Right atrium auricular region (tissue), 2 donors: ENCODE measurements at places on chromosomes 3 and 15. TPM values are rescaled to one million over a fixed set of nuclear protein-coding genes. Genes with fewer than 3 reads are reported as not detected.

Gene AMT
- 6.6 TPM for total RNA-seq

- no peak for DNase-seq
Observed at GRCh38 chr3:29582273-29582672, 301.4 kb downstream of the RBMS3 start.

DNA sequence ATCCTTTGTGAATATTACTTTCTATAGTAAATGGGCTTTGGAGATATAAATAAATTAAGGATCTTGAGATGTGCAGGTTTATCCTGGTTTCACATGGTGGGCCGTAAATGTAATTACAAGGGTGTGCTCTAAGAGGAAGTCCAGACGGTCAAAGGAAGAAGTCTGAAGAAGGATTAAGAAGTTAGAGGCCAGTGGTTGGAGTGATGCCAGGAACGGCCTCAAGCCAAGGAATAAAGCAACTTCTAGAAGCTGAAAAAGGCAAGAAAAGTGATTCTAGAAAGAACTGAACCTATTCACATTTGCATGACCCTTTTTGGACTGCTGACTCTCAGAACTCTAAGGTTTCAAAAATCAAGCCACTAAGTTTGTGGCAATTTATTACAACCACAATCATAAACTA is 981.3 kb upstream of the ALCAM start:
- DNase-seq: no peak

GRCh38 chr3:124652009-124652408 is 78.2 kb upstream of the UMPS start:
- no peak for DNase-seq

Gene BFSP2
- not detected for total RNA-seq

Gene IMPG2
- 0.43 TPM for total RNA-seq

DNA sequence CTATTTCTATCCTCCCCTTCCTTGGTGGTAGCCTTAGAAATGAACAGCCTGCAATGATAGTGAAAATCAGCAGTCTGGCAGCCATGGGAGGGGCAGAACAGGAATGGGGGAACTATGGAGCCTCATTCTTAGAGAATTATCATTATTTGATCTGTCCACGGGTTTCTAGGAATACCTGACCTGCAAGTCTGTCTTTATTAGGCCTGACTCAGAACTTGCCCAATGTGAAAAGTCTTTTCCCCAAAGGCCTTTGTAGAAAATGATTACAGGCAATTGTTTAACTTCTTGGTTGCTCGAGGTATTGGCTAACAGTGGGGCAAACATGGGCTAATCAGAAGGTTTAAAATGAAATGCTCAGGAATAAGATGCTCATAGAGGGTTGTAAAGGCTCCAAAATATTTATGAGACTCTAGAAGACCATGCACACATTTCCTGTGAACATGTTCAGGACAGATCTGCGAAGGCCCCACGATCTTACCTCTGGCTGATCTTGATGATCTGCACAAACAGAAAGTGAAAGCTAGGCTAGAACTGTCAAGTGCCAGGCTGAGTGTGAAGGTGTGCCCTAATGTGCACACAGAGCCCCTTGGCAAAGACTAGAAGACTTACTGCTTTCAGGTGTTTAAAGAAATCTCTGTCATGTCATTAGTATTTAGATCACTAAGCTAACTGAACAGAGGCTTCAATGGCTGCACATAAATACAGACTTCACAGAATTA is 39.6 kb upstream of the LAMP3 start:
- no peak for DNase-seq

Gene HTR3E
- total RNA-seq: not detected

DNA sequence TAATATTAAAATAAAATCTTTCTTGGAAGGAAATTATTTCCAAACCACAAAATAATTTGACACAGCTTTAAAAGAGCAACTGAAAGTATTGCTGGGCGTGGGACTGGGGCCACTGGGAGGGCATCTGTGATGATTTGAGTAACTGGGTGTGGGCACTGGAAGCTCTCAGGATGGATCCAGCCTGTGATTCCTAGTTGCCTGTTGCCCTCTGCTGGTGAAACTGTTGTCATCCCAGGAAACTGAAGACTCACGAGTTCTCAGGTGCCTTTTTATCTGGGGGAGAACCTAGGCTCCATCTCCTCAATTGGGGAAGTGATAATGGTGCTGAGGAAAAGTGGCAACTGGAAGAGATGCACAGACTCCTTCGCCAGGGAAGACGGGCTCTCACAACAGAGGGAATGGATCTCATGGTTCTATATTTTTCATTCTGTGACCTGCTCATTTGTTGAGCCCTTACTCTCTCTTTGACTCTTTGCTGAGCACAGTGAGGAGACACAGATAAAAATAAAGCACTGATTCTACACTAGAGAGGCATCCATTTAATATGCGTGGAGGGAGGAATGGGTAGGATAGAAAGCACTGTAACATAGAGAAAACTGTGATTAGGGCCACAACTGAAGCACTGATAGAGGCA is 61.6 kb downstream of the TPRG1 start:
- peak; percentile 74 for DNase-seq

DNA sequence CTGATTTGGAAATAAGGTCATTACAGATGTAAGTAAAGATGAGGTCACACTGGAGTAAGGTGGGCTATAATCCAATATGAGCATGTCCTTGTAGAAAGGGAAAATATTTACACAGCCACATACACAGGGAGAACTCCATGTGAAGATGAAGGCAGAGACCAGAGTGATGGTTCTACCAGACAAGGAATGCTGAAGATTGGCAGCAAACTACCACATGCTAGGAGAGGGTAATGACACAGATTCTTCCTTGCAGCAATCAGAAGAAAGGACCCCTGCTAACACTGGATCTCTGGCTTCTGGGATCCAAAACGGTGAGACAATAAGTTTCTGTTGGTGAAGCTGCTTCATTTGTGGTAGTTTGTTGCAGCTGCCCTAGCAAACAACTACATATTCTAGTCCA is 56.0 kb upstream of the SPTSSB start:
- no peak for DNase-seq

GRCh38 chr3:120526011-120526870 is 69.9 kb upstream of the NDUFB4 start:
- no peak for DNase-seq

Gene CCDC33
- total RNA-seq: not detected

GRCh38 chr3:65778968-65779367 is 259.8 kb downstream of the MAGI1 start:
- DNase-seq: no peak

Gene FSIP1
- not detected for total RNA-seq

GRCh38 chr3:116299646-116300081 is 145.6 kb downstream of the LSAMP start:
- no peak for DNase-seq

DNA sequence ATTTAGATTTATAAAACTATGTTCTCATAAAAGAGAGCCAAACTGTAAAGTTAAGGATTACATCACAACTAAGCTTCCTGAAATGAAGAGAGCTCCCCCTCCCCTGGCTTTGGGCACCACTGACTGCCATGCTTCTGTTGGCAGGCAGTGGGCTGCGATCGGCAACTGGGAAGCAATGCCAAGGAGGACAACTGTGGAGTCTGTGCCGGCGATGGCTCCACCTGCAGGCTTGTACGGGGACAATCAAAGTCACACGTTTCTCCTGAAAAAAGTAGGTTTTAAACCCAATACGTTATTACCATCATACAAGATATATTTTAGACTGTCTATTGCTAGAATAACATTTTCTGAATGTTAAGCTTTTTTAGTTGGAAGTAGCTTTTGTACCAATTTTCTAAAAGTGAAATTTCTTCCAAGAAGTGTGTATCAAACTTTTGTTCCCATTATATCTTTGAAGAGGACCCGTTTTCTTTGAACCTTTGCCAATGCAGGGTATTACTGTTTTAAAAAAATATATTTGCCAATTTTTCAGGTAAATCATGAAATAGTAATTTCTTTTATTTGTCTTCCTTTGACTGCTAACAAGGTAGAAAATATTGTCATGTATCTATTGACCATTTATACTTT is 184.1 kb downstream of the ADAMTSL3 start:
- DNase-seq: no peak

GRCh38 chr3:117726776-117727175 is 1017.2 kb downstream of the TUSC7 start:
- DNase-seq: no peak

DNA sequence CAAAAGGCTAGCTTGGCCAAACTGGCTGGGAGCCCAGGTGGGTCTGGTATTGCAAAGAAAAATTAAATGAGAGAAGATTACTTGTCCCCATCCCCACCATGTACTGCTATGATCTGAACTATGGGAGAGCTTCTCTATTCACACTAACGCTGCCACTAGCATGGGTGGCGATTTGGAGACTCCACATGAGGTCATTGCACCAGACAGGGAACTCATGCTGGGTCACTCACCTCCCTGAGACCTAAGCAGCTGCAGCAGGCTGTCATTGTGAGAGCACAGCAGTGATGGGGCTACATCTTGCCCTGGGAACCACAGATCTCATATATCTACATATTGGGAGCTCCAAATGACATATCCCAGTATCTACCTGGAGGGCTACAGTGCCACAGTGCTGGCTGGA is 36.3 kb upstream of the NECTIN3 start:
- no peak for DNase-seq

Gene PAQR5
- 0.74 TPM for total RNA-seq

Gene MESP2
- total RNA-seq: not detected

Gene NME9
- not detected for total RNA-seq

DNA sequence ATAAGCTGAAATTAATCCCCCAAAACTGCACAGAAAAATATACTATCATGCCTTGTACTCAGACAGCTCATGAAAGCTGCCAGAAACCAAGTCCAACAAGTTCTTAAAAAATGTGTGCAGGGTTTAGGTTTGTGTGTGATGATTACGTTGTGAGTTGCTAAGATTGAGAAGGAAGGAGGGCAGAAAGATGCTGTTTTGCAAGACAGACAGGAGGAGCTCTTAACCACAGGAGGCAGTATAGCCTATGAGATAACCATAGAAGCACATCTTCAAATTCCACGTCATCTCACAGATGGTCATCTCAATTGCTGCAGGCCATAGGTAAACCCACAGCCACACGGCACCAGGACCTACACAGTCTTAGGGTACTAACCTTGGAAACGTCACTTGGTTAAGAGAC is 191.9 kb downstream of the STT3B start:
- DNase-seq: no peak

- DNase-seq: no peak
Observed at GRCh38 chr3:184781801-184782200, 30.2 kb upstream of the VPS8 start.

GRCh38 chr3:119902061-119902460 is 120.2 kb downstream of the NR1I2 start:
- DNase-seq: no peak

DNA sequence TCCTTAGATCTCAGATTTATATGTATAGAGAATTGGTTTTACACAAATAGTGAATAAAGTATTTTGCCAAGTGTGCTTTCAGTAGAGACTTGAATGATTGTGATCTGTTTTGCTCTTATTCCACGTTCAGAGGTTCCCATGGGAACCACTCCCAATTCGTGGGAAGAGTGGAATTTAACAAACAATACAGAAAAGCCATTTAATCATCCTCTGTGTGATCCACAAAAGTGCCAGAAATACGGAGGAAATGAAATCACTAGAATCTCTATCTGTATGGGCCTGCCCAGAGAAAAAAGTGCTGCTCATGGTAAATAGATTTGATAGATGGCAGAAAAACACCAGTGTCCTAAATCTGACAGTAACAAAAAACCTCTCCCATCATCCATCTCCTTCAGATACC is 56.0 kb downstream of the CNTN4 start:
- no peak for DNase-seq

- no peak for DNase-seq
Observed at GRCh38 chr3:98359250-98359649, 5.6 kb downstream of the OR5K4 start.

- DNase-seq: no peak
Observed at GRCh38 chr15:22253676-22254408, 173.5 kb downstream of the OR4M2 start.

Gene NDN
- total RNA-seq: 72.2 TPM

Gene NANOGP8
- total RNA-seq: not detected

DNA sequence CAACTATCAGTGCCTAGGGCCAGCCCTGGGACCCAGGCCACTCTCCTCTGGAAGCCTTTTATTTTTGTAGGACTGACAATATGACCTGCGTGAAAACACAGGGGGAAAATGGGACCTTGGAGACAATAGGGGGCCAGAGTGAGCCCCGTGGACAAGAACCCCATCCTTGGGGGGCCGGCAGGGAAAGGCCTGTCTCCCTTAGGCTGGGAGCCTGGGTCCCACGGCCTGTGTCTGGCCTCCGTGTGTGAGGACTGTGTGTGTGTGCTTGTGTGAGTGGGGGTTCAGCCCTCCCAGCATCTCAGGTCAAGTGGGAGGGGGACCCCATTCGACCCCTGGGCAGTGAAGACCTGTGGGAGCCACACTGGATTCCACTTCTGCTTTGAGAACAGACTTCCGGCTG is 53.3 kb downstream of the EXOG start:
- DNase-seq: peak; percentile 55

Gene CPEB1
- 3.3 TPM for total RNA-seq

DNA sequence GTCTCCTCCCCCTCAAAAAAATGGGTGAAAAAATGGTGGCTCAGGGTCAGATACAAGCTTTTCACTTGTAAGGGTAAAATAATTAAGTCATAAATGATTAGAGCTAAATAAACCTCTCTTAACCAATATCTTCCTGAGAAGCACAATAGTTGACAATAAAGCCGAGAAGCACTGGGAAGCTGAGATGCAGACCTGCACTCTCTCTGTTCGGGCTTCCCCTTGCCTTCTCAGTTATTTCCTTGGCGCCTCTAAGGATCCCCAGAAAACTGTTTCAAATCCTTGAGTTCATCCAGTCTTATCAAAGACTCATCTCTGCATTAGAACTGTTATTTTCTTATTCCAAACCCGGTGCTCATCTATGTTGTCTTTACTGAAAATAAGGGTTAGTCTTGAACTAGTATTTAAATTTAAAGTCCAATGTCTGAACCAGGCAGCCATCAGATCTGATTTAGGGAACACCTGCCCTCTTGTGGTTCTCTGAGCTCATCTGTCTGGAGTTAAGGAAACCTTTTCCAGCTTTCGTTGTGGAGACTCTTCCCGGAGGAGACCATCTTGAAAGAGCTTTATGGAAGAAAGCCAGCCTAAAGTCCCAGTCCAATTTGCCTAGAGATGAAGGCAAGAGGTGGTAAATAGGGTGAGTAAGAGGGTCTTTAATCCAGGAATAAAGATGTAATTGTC is 256.4 kb upstream of the MCTP2 start:
- no peak for DNase-seq

DNA sequence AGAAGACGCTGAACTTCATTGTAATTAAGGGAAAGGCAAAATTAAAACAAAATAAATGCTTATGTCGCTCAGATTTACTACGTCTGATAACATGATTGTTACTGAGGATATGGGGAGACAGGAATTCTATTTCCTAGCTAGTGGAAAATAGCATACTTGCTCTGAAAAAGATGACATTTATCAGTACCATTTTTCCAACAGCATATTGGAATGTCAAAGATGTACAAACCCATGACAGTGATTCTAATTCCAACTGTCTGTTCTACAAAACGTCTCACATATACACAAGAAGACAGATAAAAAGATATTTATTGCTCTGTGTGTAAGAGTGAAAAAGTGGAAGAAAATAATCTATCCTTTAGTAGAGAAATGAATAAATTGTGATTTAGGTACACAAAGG is 93.9 kb upstream of the ABHD17C start:
- DNase-seq: no peak

GRCh38 chr3:42122261-42123011 is 31.3 kb downstream of the TRAK1 start:
- no peak for DNase-seq
